ENCODE measurements at places on chromosomes 5 and 9.

DNA sequence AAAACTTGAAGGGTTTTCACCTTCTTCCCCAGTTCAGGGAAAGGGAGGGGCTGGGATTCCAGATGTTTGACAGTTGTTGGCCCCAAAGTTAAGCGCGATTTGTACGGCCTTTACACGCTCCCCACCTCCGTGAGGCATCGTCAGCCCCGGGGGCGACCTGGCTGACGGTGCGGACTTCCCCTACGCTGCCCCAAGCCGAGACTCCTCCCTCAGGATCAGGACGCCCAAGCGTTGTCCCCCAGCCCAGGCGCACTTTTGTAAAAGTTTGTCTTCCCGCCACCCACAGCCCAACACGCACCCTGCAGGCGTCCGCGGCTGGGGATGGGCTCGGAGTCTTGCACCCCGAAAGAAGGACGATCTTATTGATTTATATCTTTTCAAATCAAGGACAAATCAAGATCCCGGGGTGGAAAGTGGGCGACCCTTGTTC is 713 bp downstream of the MOB3B start:
- DNase-seq: peak; percentile 21

DNA sequence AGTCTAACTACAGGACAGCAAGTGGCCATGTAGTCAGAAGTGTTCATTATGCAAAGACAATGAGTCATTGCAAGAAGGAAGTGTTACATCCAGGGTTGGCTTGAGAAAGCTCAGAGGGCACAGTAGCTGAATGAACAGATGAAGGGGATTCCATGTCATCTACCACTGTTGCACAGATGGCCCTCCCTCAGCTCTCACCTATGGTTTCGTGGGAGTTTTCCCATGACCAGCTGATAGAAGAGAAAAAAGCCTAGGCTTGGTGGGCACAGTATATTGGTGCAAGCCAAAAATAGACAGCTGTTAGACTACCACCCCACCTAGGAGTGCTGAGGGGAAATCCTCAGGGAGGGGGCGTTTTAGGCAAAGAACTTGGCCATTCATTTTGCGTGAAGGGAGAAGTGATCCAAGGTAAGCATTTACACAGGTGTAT is 217.0 kb downstream of the DMRT2 start:
- no peak for DNase-seq

DNA sequence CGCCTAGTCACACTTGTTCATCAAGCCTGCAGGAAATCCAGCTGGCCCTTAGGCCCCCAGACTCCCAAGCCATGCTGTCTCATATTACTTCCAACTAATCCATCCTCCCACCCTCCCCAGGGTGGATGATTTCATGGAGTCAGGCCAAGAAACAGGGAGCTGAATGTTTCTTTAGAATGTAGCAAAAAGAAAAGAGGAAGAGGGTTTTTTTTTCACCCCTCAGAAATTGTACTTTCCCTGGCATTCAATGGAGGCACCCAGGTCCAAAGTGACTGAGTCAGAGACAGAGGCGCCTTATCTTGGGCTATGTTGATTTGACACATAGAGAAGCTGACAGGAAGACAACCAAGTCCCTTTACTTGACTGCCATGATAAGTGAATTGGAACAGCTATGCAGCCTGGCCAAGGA is 260.2 kb upstream of the NR4A3 start:
- no peak for DNase-seq

GRCh38 chr5:91311697-91312501 is 71.2 kb downstream of the ARRDC3 start:
- DNase-seq: peak; percentile 90

DNA sequence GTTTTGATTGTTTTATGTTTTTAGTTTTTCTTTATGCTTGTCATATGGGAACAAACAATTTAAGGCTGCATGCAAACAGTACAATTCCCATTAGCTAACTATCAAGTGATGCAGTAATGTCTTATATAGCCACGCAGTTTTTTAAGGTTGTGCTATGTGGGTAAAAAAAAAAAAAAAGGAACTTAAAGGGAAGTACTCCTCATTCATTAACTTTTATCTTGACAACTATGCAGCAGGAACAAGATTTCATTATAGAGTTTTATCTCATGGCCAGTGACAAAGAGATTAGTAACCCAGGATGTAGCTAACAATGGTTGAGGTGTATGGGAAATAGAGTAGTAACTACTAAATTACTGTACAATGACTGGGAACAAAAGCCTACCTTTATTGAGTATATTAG is 1008.2 kb upstream of the CDH9 start:
- DNase-seq: no peak

DNA sequence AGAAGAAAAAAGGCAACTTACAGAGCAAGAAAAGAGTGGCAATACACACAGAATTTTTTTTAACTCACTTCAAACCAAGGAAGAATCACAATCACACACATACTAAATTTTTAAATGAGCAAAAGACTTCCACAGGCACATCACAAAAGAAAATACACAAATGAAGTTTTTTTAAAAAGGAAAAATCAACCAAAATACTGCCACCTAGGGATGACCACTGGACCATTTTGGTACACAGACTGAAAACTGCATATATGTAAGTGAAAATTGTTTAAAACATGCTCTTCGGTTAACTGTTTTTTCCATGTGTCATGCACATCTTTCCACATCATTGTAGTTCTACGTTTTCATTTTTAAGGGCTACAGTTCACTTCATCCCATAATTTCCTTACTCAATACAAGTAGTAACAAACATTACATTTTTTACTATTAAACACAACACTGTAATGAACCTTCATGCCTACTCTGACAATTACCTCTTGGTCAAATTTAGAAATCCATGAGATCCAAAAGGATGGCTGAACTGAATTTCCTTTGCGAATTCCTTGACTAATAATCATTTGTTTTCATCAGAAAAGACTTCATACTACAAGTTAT is 79.0 kb downstream of the FBXW11 start:
- no peak for DNase-seq

DNA sequence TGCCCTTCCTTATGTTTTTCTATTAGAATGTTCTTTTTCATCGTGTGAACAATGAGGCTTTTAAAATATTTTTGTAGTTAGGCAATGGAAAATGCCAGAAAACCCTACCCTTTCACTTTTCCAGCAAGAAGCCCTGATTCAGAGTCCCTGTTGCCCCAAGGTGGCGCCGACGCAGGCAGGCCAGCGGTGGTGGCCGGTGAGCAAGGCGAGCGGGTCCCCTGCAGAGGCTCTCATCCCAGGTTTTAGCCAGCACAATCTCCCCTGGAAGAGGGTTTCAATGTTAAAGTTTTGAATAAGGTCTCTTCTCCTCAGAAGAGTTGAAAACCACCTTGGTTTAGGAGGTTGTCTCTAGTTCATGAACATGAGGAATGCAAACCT is 40.8 kb upstream of the CKMT2 start:
- DNase-seq: no peak

- no peak for DNase-seq
These were observed 116.2 kb downstream of the DIRAS2 start for GRCh38 chr9:90526386-90526785.

DNA sequence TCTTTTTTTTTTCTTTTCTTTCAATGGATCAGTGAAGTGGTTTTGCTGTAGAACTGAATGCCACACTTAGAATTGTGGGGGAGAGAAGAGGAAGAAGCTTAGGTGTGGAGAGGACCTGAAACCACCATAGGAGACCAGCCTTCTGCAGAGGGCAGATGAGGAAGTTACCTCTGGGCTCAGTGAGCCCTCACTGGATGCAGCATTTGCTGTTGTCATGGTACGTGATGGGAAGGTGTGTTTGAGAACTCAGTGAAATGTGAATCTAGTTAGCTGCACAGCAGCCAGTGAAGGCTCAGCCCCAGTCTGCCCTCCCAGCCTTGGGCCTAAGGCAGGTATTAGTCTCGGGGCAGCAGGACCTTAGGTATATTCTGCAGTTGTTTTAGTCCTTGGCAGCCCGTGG is 17.5 kb downstream of the CYFIP2 start:
- DNase-seq: peak; percentile 35

GRCh38 chr5:180330270-180330648 is 22.9 kb downstream of the GFPT2 start:
- no peak for DNase-seq

GRCh38 chr9:136482046-136482792 is 621 bp downstream of the SEC16A start:
- DNase-seq: peak; percentile 60

GRCh38 chr5:1033178-1033577 is 24.6 kb downstream of the NKD2 start:
- DNase-seq: no peak

GRCh38 chr5:149294872-149295829 is 23.5 kb downstream of the AFAP1L1 start:
- no peak for DNase-seq

- no peak for DNase-seq
These were observed 37.1 kb downstream of the GLIS3 start for GRCh38 chr9:4262735-4263141.

GRCh38 chr5:137666461-137666850 is 69.4 kb downstream of the KLHL3 start:
- DNase-seq: no peak

GRCh38 chr9:124007565-124008302 is 3.8 kb upstream of the LHX2 start:
- DNase-seq: no peak

DNA sequence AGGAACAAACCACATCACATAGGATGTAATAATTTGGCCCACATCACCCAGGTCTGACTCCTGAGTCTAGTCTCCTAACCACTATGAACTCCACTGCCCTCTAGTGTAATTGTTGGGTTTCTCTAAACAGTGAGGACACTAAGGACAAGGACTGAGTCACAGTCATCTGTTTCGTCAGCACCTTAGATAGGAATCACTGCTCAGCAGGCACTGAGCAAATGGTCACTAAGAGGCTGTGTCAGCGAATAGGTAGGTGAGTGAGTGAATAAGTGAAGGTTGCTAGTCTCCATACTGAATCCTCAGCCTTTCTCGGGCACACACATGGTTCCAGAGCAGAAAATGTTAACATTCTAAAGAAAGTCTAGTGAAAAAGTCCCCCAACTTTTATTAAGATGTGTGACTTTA is 278.6 kb downstream of the SPOCK1 start:
- DNase-seq: no peak

GRCh38 chr9:69951411-69951810 is 92.2 kb upstream of the MAMDC2 start:
- no peak for DNase-seq

- peak; percentile 11 for DNase-seq
These were observed 11.7 kb downstream of the TIMD4 start for GRCh38 chr5:156951359-156951758.

DNA sequence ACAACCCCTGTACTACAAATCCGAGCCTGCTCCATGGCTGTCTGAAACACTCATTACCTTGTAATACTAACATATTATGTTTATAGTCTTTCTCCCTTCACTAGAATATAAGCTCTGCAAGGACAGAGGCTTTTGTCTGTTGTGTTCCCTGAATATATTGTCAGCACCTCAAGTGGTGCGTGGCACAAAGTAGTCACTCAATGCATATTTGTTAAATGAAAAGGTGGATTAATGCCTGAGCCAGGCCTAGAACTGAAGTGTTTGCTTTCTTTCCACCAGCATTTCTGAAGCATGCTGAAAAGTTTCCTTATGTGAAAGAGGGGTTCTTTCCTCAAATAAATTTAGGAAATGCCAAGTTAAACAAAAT is 36.3 kb downstream of the ELL2 start:
- DNase-seq: no peak

GRCh38 chr9:99296291-99296951 is 74.3 kb downstream of the SEC61B start:
- DNase-seq: peak; percentile 5

- no peak for DNase-seq
These were observed 39.6 kb downstream of the GCNT4 start for GRCh38 chr5:75012748-75013147.

- no peak for DNase-seq
These were observed 268.7 kb upstream of the GAS1 start for GRCh38 chr9:87216036-87216435.

DNA sequence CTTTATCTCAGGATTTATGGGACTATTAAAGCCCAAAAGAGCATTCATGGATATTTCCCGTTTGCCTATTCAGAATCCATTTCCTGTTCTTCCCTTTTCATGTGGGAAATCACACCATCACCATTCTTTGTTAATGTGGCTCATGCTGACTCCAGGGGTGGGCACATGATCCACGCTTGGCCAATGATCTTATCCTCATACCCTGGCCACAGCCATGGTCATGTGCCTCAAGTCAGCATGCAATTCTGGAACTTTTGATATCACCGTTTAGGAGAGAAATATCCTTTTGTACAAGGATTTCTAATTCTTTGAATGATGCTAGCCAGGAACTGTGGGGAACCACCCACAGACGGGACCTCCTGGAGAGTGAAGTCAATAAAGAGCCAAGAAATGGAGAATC is 272.2 kb downstream of the PRELID2 start:
- DNase-seq: no peak

- DNase-seq: no peak
These were observed 792.1 kb downstream of the BRINP1 start for GRCh38 chr9:118577121-118577520.

- DNase-seq: no peak
These were observed 1.6 kb upstream of the INPP5E start for GRCh38 chr9:136441191-136441680.

DNA sequence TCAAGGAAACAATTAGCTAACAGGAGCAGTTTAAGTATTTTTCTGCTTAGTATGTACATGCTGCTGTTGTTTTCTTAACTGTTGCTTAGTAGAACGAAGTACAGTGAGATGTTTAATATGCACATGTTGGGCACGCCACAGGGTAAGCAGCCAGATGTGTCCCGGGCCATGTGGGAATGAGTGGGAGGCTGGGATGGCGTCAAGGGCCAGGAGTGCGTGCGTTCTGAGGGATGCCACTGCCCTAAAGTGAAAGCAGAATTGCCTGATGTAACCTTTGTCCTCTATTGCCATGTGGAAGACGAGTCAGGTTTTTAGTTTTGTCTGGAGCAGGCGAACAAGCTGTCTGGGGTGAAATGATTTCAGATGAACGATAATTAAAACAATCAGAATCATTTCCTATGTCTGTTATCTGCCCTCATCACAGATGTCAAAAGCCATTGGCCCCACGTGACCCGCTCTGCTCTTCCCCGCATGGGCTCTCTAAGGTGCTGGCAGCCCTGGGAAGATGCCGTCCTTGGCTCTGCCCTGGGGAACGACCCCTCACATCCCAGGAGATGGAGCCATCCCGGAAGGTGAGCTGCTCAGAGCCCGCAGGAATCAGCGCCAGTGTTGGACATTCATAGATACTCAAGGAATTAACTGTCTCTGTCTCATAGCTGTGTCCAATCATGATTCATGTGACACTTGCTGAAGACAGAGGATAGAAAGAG is 356.6 kb upstream of the IRX4 start:
- no peak for DNase-seq

DNA sequence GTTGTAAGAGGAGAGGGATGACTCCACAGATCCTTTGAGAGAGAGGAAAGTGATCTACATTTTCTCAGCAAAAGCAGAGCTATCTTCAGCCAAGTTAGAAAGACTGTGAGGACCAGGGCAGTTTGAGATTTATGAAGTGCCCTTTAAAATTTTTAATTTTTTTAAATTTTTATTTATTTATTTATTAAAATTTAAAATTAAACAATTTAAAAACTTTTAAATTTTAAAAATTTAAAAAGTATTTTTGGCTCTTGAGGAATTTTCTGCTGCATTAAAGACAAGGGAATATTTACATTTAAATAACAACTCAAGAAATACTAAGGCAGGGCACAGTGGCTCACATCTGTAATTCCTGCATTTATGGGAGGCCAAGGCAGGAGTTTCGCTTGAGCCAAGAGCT is 30.4 kb upstream of the OCLN start:
- DNase-seq: no peak

GRCh38 chr5:5341531-5342292 is 80.8 kb upstream of the ICE1 start:
- no peak for DNase-seq

GRCh38 chr9:135334953-135335460 is 144.6 kb upstream of the PPP1R26 start:
- DNase-seq: no peak
